ENCODE measurements at places on chromosomes 5 and 9. TPM values are rescaled to one million over a fixed set of nuclear protein-coding genes. Genes with fewer than 3 reads are reported as not detected.

Gene EGFL7
- total RNA-seq: 51.7 TPM

Gene CNTFR
- 3.1 TPM for total RNA-seq

Gene PTGS1
- 2.6 TPM for total RNA-seq

Gene AHRR
- 1.0 TPM for total RNA-seq

Gene GRXCR2
- total RNA-seq: not detected

Gene RNF208
- total RNA-seq: not detected
